ENCODE measurements at places on chromosomes 4 and X.

GRCh38 chr4:28548136-28548535 is 1687.5 kb downstream of the STIM2 start:
- no peak for DNase-seq

- no peak for DNase-seq
Observed at GRCh38 chrX:15465896-15466651, 27.1 kb downstream of the PIR start.

GRCh38 chr4:180304321-180304720 is 1938.9 kb upstream of the TENM3 start:
- DNase-seq = no peak

DNA sequence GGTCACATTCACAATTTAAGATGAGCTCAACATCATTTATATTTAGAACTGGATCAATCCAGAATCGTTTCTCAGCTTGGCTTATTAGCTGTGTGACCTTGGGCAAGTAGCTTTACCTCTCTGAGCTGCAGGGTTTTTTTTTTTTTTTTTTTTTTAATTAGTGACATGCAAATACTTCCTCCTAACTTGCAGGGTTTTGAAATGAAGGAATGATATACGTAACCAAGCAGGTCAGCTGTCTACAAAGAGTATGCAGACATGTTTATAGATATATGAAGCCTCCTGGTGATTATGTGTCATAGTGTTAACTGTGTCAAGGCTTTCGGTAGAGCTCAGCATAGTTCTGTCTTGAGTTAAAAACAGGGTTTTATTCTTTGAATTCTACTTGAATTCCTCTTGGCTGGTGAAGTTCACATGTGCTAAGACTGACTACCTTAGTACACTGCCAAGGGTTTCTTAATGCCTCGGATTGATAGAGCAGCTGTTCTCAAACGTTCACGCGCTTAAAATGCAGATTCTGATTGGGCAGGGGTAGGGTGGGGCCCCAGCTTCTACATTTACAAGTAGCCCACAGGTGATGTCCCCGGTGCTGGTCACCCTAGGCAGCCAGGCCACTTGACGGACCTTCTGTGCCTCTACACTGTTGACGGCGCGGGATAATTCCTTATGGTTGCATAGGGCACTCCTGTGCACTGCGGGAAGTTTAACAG is 654 bp upstream of the STS start:
- peak; percentile 5 for DNase-seq

GRCh38 chrX:129938081-129938480 is 32.1 kb downstream of the UTP14A start:
- DNase-seq = no peak
